ENCODE measurements at places on chromosomes 3 and 15.

DNA sequence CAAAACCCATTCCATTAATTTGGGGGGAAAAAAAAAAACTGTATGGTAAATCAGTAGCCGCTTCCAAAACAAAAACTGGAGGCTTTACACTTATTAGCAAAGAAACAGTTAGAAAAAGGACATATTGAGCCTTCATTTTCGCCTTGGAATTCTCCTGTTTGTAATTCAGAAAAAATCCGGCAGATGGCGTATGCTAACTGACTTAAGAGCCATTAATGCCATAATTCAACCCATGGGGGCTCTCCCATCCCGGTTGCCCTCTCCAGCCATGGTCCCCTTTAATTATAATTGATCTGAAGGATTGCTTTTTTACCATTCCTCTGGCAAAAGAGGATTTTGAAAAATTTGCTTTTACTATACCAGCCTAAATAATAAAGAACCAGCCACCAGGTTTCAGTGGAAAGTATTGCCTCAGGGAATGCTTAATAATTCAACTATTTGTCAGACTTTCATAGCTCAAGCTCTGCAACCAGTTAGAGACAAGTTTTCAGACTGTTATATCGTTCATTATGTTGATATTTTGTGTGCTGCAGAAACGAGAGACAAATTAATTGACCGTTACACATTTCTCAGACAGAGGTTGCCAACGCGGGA, 9.4 kb upstream of the RPL24 start:
- DNase-seq = no peak

GRCh38 chr3:18369551-18370185, 55.5 kb downstream of the SATB1 start:
- DNase-seq = no peak

DNA sequence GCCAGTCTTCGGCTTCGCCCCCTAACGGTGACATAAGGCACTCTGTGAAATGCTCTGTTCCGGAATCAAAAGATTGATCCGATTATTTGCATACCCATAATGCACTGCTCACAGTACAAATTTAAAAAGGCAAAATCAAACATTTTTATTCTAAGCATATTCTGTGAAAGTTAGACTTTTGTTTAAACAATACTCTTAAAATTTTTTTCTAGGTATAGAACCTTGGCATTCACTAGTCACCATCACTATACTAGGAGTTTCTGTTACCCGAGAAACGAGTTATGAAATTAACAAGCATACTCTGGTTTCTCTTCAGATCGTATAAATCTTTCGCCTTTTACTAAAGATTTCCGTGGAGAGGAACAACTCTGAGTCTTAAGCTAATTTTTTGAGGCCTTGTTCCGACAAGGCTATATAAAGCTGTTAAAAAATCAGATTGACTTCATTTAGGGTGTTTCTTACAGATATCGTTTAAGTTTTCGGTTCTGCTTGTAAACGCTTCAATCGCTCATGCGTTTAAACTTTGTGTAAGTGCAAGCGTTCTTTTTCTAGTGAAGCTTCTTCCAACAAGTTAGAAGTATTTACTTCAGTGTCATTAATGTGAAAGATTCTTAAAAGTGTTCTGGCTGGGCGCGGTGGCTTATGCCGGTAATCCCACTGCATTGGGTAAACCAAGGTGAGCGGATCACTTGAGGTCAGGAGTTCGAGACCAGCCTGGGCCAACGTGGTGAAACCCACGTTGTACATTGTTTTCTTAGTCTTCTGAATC, at the start of gene RNU5B-1:
Gene RNU5B-1, plus strand, starts transcription at position 297 of the 769 bp plus-strand sequence.
- peak; percentile 79 for DNase-seq

DNA sequence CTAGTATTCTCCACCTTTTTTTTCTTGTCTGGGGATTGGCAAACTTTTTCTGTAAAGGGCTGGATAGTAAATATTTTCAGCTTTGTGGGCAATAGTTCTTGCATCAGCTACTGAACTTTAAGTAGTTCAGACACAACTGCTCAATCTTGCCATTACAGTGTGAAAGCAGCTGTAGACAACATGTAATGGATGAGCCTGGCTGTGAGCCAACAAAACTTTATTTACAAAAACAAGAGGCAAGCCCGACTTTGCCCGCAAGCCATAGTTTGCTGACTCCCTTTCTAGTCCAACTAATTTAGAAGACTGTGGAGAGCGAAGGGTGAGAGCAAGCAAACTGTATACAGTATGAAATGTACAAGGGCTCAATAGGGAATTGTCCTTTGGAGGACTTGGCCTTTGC, 6.2 kb downstream of the FRMD4B start:
- DNase-seq = no peak

- DNase-seq = no peak
These were observed 13.1 kb downstream of the CMTM7 start for GRCh38 chr3:32404714-32405113.

DNA sequence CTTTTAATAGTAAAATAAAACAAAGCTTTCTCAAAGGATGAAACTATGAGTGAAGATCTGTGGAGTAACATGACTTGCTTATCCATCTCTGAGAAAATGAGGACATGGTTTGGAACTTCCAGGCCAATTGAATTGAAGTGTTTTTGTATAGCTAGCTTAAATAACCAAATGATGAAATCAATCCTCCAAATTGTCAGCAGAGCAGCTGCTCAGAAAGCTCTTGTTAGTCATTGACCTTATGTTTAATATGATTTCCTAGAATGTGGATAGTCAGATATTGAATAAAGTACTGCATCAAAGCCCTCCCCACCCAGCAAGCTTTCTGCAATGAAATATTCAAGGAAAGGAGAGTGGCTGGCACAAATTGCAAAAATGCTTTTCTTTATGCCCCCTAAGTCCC, 437.2 kb downstream of the MFSD1 start:
- DNase-seq = no peak

- no peak for DNase-seq
These were observed 47.8 kb upstream of the USP50 start for GRCh38 chr15:50594311-50594710.

- no peak for DNase-seq
These were observed 144.2 kb upstream of the SNTN start for GRCh38 chr3:63508305-63508704.

DNA sequence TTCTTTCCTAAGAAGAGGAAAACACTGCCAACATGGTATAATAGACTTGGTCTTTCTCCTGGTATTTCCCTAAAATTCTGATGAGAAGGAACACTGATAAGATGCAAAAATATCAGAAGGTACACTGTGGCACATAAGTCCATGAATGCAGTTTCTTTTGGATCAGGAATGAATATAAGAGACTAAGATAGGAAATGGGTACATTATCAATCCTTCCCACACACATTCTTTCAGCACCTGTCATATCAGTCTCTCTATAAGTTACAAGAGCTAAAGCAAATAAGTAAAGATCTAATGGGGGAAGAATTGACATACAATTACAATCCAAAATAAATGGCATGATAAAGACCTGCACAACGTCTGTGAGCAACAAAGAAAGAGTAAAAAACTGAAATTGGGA, 1101.0 kb downstream of the ROBO2 start:
- DNase-seq = no peak

DNA sequence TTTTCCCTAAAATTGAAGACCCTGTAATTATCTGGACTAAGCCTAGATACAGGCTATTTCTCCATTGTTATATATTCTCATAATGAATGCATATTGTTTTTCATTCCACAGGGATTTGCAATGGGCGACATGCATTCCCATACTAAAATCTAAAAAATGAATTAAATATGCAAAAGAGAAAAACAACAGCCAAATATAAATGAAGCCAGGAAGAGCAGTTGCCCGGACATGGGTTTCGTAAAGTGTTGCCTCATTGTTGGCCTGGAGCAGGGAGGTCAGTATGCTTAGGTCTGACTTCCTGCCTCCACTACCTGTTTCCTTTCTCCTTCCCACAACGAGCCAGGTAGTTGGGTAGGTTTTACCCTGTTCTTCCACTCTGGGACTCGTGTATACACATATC, 27.1 kb upstream of the SLCO3A1 start:
- DNase-seq = no peak

DNA sequence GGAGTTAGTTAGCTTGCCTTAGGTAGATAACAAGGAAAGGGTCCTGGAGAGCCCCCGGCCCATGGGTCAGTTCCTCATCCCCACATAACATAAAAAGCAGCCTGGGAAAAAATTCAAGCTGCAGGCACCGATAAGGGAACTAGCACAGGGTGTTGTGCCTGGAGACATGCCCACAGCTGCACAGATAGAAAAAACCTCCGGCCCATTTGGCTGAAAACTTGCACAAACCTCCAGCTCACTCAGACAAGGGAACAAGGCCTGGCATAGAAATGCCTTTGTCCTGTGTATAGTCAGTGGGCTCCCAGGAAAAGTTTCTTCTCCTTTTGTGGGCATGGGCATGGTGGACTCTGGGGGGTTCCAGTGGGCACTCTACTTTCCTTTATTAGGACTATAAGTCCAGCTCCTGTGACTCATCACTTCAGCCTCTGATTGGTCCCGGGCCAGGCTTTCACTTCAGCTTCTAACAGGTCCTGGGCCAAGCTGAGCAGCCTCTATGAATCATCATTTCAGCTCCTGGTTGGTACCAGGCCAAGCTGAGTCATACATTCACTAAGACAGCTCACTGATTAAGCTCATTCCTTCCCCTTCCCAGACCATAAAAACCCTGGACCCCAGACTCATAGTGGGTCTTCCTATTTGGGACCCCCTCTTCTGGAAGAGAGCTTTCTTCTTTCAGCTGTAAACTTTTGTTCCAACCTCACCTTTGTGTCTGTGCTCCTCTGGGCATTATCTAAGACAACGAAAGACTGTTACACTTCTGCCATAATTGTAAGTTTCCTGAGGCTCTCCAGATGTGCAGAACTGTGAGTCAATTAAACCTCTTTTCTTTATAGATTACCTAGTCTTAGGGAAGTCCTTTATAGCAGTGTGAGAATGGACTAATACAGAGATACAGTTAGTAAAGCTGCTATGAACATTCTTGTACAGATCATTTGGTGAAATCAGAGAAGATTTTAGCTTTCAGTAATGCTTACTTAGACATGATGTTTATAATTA, 348.0 kb upstream of the DPPA4 start:
- DNase-seq = peak; percentile 69

DNA sequence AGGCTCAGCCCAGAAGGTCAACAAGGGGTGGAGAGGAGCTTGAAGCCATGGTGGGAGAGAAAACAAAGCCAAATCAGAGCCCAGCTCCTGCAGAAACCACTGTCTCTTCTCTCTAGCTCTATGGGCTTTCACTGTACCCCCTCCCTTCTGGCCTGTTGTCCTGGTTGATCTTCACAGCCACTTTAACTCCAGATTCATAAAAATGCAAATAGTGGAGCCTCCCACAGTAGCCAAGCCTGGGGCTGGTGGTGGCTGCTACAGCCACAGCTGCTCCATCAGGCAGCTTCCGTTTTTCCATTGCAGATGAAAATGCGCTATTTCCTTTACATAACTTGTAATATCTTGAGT, 20.7 kb upstream of the CAV3 start:
- no peak for DNase-seq

DNA sequence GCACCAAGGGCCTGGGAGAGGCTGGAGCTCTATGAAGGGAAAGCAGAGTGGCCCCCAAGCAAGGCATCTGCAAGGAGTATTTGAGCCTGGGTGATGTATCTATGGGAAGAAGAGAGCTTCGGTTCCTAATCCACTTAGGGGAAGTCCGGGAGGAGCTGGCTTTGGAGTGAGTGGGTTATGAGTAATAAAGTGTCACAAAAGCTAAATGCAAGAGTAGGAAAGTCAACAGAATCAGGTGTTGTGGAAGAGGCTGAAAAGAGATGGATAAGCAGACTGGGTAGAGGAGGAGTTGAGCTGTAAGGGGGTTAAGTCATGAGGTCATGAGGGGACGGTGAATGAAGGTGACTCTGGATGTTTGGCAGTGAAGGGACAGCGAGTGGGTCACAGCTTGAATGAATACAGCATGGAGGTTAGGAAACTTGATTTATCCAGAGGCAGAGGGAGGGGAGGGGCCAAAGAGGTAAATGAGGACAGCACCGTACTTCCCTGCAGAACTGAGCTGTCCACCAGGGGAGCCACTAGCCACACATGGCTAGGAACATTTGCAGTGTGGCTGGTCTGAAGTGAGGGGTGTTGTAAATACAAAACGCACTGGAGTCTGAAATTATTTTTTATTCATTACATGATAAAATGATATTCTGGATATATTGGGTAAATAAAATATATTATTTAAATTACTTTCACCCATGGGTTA, 83.3 kb downstream of the ADCY5 start:
- no peak for DNase-seq

DNA sequence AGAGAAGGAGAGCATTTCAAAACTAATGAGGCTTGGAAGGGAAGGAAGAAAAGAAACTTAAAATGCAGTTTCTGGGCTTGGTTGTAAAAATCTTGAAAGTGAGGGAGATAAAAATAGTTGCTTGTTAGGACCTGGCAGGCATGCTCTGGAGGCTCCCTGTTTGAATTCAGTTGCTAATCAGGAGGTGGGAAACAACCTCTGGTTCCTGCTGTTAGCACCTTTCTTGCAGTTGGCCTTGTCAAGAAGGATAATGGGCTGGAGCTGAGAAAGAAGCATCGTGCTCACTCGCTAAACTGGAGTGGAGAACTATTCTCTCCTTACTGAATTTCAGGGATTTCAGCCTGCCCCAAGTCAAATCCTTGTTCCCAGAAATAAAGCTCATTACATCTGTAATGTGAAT, 23.4 kb downstream of the SNAPC5 start:
- no peak for DNase-seq

DNA sequence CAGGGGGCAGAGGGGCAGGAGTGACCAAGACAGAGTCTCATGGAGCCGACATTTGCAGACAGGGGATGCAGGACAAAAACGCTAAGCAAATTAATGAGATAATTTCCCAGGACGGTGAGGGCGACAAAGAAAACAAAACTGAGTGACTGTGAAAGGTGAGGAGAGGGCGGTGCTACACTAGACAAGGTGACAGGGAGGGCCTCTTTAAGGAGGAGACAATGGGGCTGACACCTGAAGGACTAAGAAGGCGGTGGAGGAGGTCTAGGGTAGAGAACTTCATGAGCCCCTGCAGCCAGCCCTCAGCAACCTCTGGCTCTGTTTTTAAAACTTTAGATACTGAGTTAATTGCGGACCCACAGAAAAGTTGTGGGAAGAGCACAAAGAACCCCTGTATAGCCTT, 41.6 kb downstream of the IQSEC1 start:
- DNase-seq = no peak

- DNase-seq = no peak
These were observed 11.6 kb upstream of the RNF7 start for GRCh38 chr3:141726483-141726882.

- DNase-seq = no peak
These were observed 18.1 kb upstream of the PTPN23 start for GRCh38 chr3:47362701-47363100.

- no peak for DNase-seq
These were observed 51.2 kb downstream of the BCHE start for GRCh38 chr3:165786013-165786412.

- DNase-seq = peak; percentile 87
These were observed 149.5 kb downstream of the SMAD6 start for GRCh38 chr15:66851311-66852063.

- DNase-seq = no peak
These were observed 98.5 kb downstream of the MTHFS start for GRCh38 chr15:79798311-79798710.

DNA sequence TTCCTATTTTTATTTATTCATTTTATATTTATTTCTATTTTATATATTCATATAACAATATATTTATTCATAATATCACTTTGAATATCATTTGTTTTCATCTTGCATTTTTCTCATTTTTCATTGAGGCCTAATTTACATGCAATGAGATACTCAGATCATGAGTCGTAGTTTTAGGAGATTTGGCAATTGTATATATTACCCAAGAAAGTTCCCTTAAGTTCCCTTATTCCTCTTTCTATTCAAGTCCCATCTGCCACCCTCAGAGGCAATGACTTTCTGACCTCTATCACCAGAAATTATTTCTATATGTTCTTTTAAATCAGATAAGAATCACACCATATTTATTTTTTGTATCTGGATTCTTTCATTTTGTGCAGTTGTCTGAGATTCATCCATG, 329.1 kb upstream of the TPRG1 start:
- DNase-seq = no peak

- DNase-seq = peak; percentile 43
These were observed 605 bp downstream of the DCUN1D1 start for GRCh38 chr3:182979674-182980191.
